ENCODE measurements at places on chromosomes 1 and 21.

DNA sequence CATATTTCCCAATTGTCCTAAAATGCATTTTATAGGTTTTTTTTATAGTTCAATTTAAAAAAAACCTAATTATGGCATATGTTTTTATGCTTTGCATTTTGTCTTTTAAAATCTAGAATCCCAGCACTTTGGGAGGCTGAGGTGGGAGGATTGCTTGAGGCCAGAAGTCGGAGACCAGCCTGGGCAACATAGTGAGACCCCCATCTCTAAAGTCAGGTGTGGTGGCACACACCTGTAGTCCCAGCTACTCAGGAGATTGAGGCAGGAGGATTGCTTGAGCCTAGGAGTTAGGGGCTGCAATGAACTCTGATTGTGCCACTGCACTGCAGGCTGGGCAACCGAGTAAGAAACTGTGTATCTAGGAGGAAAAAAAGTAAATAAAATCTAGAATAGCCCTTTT, 137.2 kb upstream of the POU3F1 start:
- no peak for DNase-seq

DNA sequence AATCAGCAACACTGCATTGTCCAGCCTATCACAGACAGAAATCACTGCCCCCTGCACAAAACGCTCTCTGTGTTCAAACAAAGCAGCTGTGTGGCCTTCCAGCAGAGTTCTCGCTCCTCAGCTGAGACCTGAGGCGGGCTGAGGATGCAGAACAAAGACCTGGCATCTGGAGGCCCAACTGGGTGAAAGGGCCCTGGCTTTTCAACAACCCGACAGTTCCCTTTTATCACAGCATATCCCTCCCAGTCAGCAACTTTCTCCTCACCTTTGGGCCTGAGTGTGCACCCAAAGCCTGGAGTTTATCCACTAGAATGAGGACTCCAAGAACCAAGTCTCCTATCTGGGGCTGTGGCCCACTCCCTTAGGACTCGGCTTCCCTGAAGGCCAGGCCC, 42.6 kb upstream of the A3GALT2 start:
- DNase-seq = no peak

- no peak for DNase-seq
These were observed 15.2 kb upstream of the KDM4A start for GRCh38 chr1:43634721-43635120.

- no peak for DNase-seq
These were observed 15.4 kb upstream of the KLHL12 start for GRCh38 chr1:202942426-202942825.

- DNase-seq = no peak
These were observed 155.9 kb downstream of the PLXNA2 start for GRCh38 chr1:208088319-208088718.
